ENCODE measurements at places on chromosomes 12 and 14.

DNA sequence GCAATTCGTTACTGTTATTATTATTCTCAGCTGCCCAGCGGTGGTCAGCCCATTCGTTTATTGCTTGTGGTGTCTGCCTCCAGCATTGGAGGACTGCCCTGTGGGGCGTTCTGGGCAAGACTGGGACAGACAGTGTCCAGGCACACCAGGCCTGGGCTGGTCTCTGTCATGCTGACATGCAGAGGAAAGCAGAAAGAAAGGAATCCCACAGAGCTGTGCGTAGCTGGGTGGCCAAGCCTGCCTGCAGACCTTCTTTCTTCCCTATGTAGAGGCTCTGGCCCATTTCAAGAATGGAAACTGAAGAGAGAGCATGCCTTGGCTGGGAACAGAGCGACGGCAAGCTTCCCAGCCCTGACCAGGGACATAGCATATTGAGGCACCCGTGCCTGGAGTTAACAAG, 525.3 kb upstream of the TBX3 start:
- no peak for DNase-seq

GRCh38 chr14:72591391-72591790, 302.5 kb downstream of the DPF3 start:
- DNase-seq = no peak

- peak; percentile 36 for DNase-seq
These were observed 62.9 kb downstream of the CCDC91 start for GRCh38 chr12:28253161-28253641.

- no peak for DNase-seq
These were observed 13.1 kb upstream of the ANP32D start for GRCh38 chr12:48459259-48459658.

GRCh38 chr14:103089386-103090335, 4.9 kb upstream of the EXOC3L4 start:
- DNase-seq = no peak

DNA sequence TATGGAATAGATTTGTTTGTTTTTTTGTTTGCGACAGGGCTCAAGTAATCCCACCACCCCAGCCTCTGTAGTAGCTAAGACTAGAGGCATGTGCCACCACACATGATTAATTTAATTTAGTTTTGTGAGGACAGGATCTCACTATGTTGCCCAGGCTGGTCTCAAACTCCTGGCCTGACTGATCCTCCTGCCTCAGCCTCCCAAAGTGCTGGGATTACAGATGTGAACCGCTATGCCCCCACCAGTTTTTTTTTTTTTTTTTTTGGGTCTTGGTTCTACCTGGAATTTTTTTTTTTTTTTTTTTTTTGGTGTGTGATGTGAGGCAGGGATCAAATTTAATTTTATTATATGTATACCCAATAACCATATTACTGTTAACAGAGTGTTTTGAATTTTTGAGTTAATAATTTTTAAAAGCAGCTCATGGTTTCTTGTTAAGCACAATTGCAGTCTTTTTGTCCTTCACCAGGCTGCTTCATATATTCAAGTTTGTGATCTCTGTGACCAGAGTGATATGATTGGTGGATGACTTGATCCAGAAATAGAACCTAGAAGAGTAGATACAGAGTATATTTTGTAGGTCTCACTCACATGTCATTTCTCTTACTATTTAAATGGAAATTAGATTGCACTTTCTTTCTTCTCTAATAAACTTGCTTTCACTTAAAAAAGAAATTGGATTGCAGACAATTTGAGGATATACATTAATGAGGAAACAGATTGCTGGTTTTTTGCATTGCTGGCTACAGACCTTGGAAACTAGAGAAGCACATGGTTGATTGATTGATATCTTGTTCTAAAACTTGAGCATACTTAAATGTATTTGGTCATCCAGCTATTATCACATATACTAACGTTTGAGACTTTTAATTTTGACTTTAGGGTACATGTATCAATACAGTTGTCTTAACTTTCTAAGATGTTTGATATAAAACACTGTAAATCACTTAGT, 13.2 kb downstream of the ADIPOR2 start:
- DNase-seq = no peak

DNA sequence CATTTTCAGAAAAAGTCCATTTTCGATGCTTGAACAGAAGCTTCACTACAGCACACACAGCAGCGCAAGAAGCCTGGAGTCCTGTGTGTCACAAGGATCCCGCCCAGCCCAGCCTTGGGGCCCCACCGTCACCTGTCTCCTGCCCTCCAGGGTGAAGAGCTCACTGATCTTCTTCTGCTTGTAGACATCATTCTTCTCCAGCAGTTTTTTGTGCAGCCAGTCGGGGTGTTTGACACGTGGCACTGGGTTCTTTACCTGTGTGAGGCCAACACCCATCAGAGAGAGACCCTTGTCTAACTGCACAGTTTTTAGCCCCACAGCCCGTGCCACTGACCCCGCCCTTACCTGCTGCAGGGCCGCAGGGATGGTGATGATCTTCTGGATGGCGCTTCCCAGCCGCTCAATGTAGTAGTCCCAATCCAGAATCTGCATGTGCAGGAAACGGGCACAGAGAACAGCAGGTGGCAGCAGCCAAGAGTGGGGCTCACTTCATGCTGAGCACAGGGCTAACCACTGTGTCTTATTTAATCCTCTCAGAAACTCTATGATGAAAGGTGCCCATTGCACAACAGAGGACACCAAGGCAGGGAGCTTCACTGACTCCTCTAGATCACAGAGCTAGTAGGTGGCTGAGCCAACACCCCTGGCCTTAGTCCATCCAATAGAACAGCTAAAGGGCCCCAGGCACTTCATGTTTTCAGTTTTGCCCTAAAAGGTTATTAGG, 30.0 kb downstream of the POLE start:
- no peak for DNase-seq

DNA sequence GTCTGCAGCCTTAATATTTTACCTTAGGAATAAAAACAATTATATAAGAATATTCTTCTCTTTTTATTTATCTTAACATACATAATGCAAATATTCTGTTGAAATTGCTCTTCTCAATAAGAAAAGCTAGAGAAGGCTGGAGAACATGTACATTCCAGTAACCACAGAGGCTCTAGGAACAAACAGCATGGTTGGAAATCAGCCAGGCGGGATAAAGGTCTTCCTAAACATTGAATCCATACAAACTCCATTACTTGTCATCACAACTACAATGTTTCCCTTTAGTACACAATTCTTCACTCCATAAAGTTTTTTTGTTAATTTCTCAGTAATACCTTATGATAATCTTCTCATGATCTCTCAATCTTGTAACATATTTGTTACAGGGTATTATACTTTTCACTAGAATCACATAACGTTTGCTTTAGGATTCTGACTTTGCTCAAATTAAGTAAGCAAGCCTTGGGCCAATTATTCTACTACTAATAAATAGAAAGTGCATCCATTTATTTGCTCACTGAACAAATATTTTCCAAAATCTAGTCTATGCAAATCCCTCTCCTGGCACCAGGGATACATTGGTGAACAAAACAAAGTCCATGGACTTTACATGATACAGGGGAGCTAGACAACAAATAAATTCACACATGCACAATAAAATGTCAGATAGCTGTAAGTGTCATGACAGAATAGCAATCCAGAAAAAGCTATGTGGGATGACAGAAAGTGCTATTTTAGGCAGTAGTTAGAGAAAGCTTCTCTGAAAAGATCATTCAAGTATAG, 237.5 kb upstream of the TMTC1 start:
- DNase-seq = no peak

- no peak for DNase-seq
These were observed 125.1 kb upstream of the TBX3 start for GRCh38 chr12:114809097-114809496.

DNA sequence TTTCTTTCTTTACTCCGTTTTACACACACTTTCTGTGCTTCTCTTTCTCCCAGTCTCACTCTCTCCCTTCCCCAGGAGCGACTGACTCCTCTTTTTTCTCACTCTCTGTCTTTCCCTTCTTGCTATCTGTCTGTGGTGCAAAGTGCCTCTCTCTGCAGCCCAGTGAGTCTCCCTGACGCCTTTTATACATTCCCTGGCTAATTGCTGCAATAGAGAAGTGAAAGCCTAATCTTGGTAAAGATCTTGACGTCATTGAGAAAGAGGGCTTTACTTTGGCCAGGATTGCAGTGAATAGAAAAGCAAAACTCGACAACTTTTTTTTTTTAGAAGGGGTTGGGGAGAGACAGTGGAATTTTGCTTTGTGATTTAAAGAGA, 706 bp upstream of the DIO2 start:
- DNase-seq = no peak

- DNase-seq = no peak
These were observed 180.2 kb downstream of the EPS8 start for GRCh38 chr12:15608941-15609340.

GRCh38 chr14:20440882-20441281, 4.9 kb upstream of the KLHL33 start:
- DNase-seq = no peak
